ENCODE measurements at places on chromosomes 6 and 20.

- no peak for DNase-seq
Observed at GRCh38 chr6:93919365-93919764, 500.0 kb upstream of the EPHA7 start.

DNA sequence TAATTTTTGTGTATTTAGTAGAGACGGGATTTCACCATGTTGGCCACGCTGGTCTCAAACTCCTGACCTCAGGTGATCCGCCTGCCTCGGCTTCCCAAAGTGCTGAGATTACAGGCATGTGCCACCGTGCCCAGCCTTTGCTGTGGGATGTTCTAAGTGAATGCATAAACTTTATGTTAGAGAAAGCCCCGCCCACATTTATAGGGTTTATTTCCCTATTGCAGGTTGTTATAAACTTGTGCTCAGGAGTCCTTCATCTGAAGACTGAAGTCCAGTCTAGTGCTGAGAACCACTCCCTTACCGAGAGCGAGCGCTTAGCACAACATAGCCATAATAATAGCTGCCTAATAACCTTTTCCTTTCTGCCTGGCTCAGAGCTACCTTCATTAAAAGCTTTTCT is 75.4 kb upstream of the ZNF217 start:
- DNase-seq: no peak

DNA sequence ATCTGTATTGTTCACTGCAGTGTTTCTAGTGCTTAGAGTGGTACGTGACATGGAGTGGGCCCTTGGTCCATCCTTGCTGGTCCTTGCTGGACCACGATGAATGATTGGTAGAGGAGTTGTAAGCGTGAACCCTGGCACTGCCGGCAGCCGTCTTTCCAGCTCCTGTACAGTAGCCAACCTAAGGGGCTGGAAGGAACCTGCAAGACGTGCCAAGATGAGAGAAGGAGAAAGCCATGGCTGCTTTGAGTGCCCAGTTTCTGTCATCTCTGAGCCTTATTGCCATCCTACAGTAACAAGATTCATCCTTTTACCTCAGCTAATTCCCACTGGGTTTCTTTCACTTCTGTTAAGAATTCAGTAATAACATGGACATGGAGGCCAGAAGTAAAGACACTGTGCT is 5.9 kb downstream of the DHX35 start:
- no peak for DNase-seq

- no peak for DNase-seq
Observed at GRCh38 chr6:42724825-42725224, 2.4 kb upstream of the PRPH2 start.

GRCh38 chr20:3350422-3350821 is 57.0 kb downstream of the DNAAF9 start:
- no peak for DNase-seq

- DNase-seq: no peak
Observed at GRCh38 chr20:38094373-38094891, 60.9 kb downstream of the RPRD1B start.

DNA sequence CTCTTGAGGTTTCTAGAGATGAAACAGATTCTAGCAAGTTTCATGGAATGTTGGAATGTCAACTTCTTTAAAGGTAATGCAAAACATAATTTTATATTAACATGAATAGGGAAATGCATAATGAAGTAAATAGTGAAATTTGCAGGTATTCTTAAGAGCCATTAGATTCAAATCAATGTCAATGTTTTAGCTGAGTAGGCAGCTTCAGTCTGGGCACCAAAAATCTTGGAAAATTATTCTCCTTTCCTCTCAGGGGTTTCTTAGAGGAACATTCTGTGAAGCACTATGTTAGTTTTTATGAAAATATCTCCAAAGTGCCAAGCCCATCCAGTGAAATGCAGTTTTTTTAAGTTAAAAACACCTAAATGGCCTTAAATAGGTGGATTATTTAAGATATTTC is 300.8 kb downstream of the PAX1 start:
- no peak for DNase-seq

GRCh38 chr20:3980260-3981131 is 34.9 kb downstream of the RNF24 start:
- no peak for DNase-seq

- DNase-seq: no peak
Observed at GRCh38 chr6:169230946-169231789, 22.5 kb downstream of the THBS2 start.

- no peak for DNase-seq
Observed at GRCh38 chr20:32455171-32455900, 97.2 kb downstream of the ASXL1 start.

DNA sequence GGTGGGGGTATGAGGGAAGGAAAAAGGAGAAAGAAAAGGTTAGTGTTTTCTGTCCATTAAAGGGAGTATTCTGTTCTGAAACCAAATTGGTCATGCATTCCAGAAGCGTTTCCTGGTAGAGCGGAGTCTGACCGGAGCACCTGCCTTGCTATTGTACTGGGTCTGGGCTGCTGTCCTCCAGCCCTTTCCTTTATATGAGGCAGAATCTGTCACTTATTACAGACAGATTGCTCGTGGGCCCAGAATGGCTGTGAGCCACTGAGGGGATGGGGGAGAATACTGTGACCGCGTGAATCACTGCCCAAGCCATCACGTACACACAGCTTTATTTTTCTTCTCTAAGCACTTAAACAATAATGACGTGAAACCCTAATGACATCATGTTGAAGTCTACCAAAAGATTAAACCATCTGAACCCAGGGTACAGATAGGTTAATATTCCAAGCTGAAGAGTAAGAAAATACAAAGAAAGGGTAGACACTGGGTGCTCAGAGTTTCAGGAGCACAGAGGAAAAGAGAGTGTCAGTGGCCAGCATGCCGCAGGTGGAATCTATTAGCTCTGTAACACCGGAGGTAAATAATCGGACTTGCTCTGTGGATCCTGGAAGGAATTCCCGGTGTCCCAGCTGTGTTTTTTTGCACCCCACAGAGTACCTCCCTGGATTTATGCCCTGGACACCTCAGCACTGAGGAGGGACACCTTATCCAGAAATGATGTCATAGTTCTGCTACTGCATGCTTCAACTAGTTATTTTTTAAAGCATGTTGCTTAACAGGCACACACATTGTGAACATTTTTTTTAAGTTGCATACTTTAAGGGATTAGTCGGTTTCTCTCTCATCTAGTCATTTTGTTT is 573.3 kb downstream of the PKHD1 start:
- DNase-seq: no peak

- no peak for DNase-seq
Observed at GRCh38 chr6:5996714-5997419, 9.9 kb downstream of the NRN1 start.

Measured in anterior cingulate cortex (tissue), 58 donors.